ENCODE measurements at places on chromosomes 13 and 19. TPM values are rescaled to one million over a fixed set of nuclear protein-coding genes. Genes with fewer than 3 reads are reported as not detected.

DNA sequence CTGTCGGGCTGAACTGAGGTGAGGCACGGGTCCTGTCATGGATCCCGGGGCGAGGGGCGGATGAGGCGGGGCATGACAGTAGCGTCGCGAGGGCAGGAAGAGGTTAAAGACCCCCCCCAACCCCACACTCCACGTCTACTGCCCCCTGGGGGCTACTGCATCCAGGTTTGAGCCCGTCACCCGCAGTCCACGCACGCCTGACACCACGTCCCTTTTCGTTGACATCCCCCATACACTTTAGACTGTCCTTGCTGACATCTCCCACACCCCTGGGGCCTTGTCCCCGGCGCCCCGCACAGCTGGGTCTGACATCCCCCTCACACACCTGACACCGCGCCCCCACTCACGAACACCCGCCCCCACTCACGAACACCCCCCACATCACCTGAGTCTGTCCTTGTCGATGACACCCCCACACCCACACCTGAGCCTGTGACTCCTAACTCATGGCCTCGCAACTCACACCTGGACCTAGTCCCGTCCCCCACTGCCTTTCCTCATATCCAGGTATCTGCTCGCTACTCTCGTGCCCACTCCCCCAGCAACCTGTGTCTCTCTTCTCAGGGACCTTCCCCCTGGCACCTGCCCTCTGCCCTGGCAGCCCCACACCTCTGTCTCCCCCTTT, 416 bp downstream of the SLC25A42 start:
- DNase-seq, result no peak

Gene ATP4B
- total RNA-seq, result not detected

DNA sequence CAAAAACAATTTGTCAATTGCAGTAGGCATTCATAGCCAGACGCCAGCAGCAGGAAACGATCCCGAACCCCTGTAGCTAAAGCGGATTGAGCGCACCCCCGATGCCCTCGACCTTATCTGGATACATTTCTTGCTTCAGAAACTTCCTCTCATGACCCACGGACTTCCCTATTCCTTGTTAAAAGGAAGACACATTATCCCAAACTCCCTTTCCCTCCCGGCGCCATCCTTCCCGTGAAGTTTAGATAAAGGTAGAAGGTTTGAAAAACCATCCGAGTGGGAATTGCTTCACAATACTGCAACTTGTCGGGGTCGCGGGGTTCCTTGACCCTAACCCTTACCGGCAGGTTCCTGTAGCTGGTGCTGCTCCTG, 977 bp downstream of the PCDH20 start:
- DNase-seq, result no peak

Gene AXL
- 11.2 TPM for total RNA-seq

Measured in dermis blood vessel endothelial cell (primary cell).